NCI-H2171 treated with DMSO at 0.1 percent for 48 hours (cell line): ENCODE measurements at places on chromosomes 2 and 18.

DNA sequence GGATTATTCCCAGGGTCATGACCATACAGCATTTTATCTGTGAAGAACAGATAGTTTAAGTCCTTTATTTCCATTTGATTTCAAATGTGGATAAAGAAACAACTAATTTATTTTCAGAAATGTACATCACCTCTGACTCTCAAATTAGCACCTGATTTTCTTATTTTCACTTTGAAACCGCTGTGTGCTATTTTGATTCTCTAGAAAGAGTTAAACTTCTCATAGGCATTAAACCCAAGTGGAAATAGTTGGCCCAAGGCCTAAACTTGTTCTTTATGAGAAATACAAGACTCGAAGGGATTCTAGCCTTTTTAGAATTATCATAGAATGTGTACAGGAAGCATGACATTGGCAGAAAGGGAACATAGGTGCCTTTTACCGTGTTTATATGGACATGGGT lies 41.5 kb upstream of the LTBP1 start:
- no peak for DNase-seq

- peak; percentile 86 for DNase-seq
Measured at GRCh38 chr2:191758518-191759507, 80.9 kb downstream of the NABP1 start.

DNA sequence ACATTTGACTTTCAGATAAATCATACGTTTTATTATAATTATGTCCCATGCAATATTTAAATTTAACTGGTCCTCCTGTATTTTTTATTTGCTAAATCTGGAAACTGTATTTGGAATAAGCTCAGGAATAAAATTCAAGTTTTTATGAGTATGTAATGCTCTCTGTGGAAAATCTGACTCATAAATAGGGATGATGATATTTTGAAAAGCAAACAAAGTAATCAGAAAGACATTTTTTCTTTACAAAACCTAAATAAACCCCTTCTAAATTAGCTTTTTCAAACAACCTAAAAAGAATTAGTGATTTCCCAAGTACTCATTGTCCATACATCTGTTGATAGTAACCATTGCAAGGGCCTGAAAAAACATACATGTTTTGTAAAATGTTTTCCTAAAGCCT lies 41.1 kb downstream of the ASB1 start:
- DNase-seq = no peak

GRCh38 chr2:235303499-235304291 lies 190.1 kb upstream of the AGAP1 start:
- no peak for DNase-seq

DNA sequence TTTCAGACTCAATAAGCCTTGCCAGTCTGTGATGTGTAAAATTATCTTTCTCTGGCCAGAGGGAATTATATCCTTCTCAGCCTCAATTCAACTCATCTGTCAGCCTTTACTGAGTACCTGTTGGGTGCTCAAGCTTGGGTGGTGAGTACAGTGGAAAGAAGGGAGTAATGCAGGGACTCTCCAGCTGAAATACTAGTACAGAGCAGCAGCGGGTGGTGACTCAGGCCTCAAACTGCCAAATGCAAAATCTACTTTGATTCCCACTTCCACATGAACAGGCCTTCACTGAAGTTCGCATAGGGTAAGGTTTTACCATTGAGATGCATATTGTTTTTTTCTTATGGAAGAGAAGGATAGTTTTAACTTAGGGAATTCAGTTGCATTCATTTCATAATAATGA lies 326.8 kb downstream of the LRRTM1 start:
- no peak for DNase-seq

DNA sequence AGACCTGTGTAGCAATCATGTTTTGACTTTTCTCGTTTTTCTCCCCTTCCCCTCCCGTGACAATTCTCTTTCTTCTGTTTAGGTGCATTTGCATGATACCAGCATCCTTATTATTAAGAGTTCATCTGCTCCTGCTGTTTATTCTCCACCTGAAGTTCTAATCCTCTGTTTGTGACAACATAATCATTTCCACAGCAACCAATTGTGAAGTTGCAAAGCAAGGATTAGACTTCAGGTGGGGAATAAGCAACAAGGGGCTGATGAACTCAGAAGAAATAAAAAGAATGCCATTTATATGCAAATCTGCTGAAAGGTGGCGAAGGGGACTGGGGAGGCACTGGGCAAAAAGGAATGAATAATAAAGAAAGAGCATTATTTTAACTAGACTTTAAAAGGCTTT lies 124.8 kb upstream of the LINC00305 start:
- DNase-seq = no peak

DNA sequence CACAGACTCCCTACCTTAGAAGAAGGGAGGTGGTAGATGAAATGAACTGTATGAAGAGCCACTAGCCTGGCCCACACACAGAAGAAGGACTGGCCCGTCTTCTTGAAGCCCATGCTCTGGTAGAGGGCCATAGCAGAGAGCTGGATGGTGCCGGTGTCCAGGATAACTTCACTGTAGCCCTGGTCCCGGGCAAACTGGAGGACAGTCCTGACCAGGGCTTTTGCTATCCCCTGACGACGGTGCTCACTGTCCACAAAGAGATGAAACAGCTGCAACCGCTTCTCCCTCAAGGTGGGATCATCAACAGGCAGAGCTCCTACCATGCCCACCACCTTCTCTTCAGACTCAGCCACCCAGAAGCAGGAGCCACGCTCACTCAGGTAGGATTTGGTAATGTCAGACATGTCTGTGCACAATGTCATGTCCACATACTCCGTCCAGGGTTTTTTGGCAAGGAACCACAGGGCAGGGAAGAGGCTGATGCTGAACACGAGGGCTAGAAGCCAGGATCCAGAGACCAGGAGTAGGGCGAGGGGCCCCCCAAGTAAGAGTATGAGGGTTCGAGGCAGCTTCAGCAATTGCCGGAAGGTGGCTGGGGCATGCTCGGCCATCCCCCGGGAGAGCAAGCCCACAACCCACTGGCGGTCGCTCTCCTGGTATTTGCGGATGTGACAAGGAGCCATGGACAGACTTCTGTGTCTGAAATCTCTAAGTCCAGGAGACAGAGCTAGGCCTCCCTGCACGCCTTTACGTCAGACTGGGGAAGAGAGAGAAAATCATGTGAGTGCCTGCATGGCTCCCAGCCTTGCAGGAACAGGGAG lies 1.1 kb downstream of the NAT8 start:
- DNase-seq = no peak

DNA sequence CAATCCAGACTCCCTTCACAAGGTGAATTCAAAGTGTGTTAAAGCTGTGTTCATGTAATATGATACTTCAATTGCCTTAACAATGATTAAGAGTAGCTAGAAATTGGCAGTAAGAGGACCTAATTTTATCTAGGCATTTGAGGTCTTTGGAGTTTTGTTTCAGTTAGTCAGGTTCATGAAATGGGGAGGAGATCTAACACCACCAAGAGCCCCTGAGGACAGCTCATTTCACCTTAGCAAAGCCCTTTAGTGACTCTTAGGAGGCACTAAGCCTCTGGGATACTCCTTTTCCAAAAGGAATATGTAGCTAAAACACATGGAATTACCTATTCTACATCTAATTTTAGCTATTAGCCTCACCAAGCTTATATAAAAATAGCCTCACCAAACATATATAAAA lies 716.5 kb upstream of the RAB6C start:
- peak; percentile 55 for DNase-seq

GRCh38 chr2:134669731-134670669 lies 48.8 kb downstream of the TMEM163 start:
- no peak for DNase-seq

GRCh38 chr2:239275044-239275685 lies 125.7 kb downstream of the HDAC4 start:
- no peak for DNase-seq

GRCh38 chr18:42275949-42276730 lies 321.1 kb downstream of the PIK3C3 start:
- DNase-seq = no peak

DNA sequence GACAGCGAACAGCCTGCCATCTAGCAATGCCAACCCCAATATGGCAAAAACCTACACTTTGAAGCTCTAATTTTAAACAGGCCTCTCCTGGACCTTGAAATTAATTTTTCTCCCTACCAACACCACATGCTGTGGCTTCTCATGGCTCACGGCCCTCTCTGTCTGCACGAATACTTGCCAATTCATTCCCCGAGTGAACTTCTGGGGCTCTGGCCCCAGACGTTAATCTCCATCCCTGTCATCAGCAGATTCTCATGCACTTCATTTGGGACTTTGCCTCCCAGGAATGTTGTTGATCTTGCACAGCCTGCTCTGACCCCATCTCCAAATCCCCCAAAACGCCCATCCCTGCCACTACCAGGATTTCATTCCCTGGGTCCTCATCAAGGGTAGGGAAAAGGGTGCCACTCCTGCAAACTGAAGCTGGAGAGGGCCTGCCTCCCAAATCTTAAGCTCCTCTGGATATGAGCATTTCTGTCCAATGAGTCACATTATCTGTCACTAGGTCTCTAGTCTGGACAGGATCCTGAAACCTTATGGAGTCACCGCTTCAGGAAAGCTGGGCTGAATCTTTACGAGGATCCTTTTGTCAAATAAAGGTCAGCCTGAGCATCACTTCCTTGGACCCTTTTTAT lies 10.4 kb downstream of the FIGLA start:
- no peak for DNase-seq

DNA sequence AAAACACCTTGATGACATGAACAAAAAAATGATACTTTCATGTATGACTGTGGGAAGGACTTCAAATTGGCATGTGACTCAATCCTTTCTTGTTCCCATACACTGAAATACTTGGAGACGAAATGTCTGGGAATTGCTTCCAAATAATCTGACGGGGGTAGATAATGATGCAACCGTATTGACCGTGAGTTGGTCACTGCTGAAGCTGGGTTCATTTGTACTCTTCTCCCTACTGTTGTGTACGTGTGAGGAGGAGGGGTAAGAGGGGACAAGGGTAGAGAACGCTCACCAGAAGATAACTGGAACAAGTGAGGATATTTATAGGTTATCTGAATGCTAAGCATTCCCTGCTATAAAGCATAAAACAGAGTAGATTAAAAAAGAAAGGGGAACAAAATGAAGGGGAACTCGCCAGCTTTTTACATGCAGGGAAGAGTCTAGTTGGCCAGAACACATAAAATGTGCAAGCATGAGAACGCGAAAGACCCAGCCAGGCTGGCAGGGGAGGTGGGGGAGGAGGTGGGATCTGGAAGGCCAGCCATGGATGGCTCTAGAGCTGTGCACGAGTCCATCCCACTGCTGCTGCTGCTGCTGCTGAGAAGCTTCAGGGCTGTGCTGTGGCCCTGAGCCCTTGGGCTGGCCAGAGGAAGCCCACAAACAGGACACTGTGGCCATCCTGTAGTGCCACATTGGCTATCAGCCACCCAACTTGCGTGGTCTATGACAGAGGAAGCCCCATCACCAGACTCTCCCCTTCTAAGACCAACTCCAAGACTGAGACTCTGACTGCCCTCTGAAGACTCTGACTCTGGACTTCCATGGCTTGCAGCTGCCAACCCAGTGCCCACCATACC lies 15.2 kb upstream of the CETN1 start:
- DNase-seq = no peak

DNA sequence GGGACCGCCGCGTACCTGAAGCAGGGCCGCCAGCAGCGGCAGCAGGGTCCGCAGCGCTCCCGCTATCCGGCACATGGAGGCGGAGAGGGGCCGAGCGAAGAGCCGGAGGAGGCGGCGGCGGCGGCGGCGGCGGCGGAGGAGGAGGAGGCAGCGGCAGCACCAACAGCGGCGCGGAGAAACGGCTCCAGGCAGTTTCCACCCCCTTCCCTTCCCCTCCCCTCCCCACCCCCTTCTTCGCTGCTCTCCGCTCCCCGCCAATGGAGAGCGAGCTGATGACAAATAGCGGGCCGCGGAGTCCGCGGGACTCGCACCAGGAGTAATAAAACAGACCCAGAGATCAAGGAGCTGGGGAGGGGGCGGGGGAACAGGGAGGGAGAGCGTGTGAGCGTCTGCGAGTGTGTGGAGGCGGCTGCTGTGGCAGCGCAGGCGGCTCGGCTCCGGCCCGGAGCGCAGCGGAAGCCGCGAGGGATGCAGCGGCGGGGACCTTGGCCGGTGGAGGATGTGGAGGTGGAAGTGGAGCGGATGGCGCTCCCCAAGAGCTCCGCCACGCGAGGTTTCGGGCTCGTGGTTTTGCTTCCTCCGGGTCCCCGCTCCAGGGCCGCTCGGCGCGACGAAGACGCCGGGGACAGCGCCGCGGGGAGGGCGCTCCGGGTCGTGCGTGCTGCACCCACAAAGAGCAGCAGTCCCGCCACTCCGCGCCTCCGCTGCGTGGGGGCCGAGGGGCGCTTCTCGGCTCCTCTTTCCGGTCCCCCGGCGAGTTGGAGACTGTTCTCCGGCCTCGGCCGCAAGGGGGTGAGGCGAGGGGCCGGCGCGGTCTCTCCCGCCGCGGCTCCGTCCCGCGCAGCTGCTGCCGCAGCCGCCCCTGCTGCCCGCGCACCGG lies at the start of gene CDH2:
Gene CDH2, minus strand, starts transcription at position 183 of the 880 bp plus-strand sequence. Its CDS starts 108 bp downstream, at position 75.
- DNase-seq = peak; percentile 90

DNA sequence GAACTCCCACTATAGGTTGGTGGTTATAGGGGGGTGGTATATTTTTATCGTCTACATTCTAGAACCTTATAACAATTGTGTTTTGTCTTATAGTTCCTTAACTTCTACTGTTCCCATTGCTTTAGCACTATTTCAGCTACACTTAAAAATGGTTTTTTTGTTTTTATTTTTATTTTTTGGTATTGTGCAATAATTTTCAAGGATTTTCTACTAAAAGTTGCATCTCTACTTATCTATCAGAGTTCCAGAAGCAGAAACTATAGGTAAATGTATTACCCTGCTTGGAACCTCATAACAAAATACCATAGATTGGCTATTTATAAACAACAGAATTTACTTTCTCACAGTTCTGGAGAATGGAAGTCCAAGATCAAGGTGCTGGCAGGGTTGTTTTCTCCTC lies 981.6 kb upstream of the CNTNAP5 start:
- DNase-seq = no peak

GRCh38 chr18:26208977-26209376 lies 17.3 kb upstream of the TAF4B start:
- DNase-seq = no peak

DNA sequence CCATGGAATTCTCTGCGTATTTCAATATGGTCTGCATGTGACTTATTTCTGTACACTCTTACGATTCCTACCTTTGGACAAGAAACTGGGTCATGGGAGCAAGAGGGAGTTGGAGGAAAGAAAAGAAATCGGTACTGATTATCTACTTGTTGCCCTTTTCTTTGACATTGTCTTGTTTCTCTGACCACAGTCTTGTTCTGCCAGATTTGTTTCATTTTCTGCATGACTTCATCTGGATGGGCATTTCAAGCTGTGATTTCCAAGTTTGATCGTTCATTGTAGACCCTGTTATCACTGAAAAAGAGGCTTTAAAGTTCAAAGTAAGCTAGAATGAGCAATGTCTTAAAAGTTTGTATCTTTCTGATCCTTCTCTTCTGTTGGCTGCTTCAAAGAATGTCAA lies 2186.3 kb upstream of the CELF4 start:
- DNase-seq = no peak

- DNase-seq = no peak
Measured at GRCh38 chr2:95307036-95307435, 9.9 kb downstream of the KCNIP3 start.

GRCh38 chr2:63841254-63842022 lies at the start of gene UGP2:
Gene UGP2 (plus strand): TSS chr2:63841896. CDS start chr2:63842186, 290 bp downstream.
- peak; percentile 84 for DNase-seq

DNA sequence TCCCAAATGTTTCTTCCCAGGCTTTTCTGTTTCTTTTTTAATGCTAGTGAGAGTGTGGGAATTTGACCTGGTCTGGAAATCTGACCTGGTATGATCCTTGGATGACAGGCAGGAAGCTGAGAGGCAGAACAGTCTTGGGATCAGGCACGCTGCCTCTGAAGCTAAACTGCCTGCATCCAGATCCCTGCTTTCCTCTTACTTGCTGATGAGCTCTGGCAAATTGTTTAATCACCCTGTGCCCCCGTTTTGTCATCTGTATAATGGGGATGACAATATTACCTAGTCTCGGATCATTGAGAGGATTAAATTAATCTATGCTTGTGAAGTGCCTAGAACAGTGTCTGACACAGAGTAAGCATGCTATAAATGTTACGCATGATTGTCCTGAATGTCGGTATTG lies 3.3 kb downstream of the KLHL23 start:
- DNase-seq = no peak
